Hypothalamus (tissue), 51 donors: ENCODE measurements at places on chromosomes 3 and 15.

DNA sequence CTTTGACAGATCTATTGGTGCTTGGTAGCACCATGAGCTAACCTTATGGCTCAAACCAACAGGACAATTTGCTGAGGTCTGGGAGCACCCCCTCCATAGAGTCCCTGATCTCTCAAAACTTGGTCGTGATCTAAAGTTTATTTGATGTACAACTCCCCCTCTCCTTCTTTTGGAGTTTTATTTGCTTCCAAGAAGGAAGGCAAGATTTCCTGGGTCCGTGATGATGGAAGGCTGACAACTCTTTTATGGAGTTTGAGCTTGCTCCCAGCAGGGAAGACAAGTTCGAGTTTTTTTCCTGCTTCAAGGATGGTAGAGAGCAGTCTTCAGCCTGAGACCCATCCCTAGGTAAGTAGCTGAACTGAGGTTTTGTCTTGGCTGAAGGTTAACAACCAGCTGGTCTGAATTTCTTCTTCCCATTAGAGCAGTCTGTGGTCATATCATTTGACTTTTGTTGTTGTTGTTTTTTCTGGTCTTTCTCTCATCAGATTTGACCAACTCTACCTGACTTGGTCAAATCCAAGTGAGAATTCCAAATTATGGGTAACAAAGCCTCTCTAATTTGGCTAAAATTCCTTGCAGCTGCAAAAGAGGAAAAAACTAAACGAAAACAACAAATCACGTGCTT is 2.8 kb upstream of the MUC20 start:
- no peak for DNase-seq

DNA sequence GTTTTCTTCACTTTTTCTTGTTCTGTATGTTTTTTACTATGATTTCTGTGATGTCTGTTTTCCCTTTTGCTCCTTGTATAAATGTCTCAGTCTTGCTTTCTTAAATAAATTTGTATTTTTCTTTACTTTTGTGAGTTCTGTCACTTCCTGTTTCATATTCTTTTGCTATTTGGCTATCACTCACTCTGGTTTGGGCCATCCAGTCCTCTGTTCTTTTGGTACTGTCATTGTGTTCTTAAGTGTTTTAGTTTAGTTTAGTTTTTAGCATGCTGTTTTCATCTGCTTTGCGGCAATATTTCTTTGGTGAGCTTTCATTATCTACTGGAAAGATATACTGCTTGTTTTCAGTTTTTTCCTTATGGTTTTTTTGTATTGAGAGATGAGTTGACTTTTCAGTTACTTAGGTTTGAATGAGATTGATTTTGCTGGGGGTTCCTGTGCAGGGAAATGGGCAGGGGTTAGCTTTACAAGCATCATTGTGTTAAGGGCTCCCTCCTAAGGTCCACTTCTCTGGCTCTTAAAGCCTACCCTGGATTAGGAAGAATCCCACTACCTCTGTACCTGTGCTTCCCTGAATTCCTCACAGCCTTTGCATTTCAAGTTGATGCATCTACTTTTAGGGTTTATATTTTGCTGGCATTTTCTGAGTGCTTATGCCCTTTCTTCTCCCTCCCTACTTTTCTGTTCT is 35.1 kb downstream of the PDCD6IP start:
- no peak for DNase-seq

- DNase-seq: no peak
Measured at GRCh38 chr3:72318504-72319193, 529.6 kb downstream of the SHQ1 start.

- DNase-seq: no peak
Measured at GRCh38 chr3:46489381-46489780, 8.4 kb upstream of the RTP3 start.

- no peak for DNase-seq
Measured at GRCh38 chr3:196969660-196970546, 1.3 kb upstream of the PIGZ start.

GRCh38 chr3:33095436-33095835 is 1.5 kb downstream of the GLB1 start:
- no peak for DNase-seq

DNA sequence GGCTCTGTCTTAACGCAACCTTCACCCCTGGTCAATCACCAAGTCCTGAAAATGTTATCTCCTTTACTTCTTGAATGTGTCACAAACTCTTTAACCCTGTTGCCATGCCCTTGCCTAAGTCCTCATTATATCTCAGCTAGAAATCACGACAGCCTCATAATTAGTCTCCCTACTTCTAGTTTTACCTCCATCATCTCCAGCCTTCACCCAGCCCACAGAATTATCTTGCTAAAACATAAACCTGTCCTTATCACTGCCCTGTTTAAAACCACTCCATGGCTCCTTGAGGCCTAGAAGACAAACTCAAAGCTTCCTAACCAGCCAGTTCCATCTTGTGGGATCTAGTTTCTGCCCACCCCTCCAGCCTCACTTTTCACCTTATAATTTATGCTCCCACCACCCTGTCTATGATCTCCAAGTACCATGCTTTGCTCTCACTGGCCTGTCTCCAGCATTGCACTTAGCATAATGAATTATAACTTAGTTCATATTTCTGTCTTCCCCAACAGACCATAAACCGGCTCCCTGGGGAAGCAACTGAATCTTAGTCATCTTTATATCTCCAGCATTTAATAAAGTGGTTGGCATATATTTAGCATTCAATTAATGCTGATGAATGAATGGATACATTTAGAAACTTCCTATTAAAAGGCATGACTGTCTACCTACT is 39.2 kb downstream of the GPR176 start:
- no peak for DNase-seq

DNA sequence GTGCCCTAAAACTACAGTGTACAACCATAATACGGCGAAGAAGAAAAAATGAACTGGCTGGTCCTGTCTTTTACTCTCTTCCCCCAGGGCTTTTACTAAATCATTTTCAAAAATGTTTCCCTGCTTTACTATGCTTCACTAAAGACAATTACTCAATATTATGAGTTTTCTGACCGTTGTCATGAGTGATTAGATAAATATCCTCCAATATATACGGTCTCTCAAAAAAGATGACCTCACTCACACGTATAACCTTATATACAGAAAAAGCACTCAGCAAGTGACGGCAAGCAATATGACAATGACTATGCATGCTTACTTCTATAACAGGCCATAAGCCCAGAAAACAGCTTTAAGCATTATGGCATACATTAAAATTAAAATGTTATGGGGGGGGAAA is 60.5 kb downstream of the TBL1XR1 start:
- DNase-seq: no peak

GRCh38 chr3:50318163-50318562 is 4.4 kb downstream of the HYAL2 start:
- no peak for DNase-seq

DNA sequence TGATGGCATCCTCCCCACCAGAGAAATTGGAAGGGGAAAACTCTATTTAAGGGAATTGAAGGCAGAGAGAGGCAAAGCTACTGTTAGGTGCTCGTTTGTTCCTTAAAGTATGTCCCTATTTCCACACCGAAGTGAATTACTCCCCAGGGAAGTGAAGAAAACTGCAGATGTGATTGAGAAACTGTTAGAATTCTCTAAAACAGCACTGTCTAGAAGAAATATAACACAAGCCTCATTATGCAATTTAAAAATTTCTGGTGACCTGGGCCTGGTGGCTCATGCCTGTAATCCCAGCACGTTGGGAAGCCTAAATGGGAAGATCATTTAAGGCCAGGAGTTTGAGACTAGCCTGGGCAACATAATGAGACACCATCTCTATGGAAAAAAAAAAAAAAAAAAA is 305.0 kb downstream of the SHQ1 start:
- no peak for DNase-seq

DNA sequence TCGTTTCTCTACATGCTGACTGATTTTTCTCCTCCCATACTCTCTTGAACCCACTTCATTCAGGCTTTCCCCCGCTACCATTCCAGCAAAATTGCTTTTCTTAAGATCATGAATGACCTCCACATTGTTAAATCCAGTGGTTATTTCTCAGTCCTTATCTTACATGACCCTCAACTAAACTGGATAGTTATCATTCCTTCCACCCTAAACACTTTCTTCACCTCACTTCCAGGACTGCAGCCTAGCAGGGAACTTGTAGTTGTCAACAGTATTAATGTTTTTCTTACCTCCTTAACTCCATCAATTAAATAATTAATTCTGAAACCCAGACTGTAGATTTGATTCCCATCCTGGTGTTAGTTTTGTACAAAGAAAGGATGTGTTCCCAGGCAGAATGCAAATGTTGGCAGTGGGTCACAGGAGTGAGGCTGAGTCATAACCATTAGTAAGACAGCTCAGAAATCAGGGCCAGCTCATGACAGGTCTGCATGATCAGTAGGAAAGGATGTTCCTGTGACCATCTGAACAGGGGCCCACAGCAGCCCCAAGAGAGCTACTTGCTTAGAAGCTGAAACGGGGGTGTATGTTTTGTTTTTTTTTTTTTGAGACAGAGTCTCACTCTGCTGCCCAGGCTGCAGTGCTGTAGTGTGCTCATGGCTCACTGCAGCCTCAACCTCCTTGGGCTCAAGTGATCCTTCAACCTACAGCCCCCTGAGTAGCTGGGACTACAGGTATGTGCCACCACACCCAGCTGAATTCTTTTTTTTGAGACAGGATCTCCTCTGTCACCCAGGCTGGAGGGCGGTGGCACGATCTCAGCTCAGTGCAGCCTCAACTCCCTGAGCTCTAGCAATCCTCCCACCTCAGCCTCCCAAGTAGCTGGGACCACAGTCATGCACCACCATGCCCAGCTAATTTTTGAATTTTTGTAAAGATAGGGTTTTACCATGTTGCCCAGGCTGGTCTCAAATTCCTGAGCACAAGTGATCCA is 9.1 kb downstream of the BCL2L10 start:
- DNase-seq: no peak

- no peak for DNase-seq
Measured at GRCh38 chr3:137641879-137642704, 122.0 kb upstream of the SOX14 start.

DNA sequence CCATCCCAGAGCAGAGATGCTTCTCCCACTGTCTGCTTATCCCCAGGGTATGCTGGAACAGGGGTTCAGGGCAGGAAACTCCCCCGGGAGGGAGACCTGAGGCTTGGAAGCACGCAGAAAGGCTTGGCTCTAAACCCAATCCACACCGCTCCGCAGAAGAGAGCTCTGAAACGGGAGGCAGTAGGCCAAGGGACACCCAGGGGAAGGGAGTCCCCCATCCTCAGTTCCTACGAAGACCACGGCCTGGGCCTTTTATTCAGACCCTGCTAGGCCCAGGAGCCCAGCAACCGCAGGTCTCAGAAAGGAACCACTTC is 1.8 kb upstream of the HAPLN3 start:
- DNase-seq: no peak

DNA sequence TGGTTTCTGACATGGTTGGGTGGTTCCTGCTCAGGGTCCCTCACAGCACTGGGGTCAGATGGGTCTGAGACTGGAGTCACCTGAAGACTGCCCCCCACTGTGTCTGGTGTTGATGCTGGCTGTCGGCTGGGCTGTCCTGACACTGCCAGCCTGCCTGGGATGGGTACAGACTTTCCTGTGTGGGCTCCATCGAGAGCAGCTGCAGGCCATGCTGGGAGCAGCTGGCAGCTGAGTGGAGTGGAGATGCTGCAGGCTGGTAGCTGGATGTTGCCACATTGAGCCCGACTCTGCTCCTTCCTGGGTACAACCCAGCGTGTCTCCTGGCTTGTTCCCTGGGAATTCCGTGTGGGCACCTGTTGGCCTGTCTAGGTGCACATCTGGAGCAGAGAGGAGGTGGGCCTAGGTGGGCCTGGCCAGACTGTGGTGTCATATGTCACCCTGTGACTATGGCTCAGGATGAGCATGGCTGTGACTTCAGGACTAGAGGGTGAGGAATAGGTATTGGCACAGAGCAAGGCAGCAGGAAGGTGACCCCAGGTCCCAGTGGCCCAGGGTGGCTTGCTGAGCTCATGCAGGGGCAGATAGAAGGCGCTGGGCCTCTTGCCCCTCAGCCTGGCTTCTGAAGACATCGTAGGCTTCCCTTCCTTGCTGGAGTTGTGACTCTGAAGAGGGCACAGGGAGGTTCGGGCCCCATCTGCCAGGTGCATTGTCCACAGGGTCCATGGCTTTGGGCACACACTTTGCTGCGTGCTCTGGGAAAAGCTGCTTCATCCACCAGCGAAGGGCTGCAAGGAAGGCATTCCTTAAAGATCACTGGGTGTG is 40.0 kb upstream of the PRR23E start:
- no peak for DNase-seq

DNA sequence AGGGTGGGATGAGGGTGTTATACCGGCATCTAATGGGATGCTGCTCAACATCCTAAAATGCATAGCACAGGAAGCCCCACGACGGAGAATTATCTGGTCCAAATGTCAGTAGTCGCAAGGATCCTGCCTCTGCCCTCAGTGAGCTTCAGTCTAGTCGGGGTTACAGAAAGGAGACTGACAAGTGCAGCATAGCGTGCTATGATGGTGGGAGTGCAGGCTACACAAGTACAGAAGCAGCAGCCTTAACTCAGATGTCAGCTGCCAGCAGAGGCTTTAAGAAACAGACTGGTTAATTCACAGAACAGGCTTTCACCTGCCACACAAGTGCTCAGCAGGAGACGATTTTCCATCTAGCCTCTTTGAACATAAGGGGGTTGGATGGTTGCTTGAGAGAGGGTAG is 6.9 kb downstream of the LRRN1 start:
- DNase-seq: no peak

GRCh38 chr3:44334326-44334725 is 4.2 kb upstream of the TCAIM start:
- no peak for DNase-seq

- no peak for DNase-seq
Measured at GRCh38 chr15:62469874-62470688, 305.0 kb upstream of the C2CD4B start.

DNA sequence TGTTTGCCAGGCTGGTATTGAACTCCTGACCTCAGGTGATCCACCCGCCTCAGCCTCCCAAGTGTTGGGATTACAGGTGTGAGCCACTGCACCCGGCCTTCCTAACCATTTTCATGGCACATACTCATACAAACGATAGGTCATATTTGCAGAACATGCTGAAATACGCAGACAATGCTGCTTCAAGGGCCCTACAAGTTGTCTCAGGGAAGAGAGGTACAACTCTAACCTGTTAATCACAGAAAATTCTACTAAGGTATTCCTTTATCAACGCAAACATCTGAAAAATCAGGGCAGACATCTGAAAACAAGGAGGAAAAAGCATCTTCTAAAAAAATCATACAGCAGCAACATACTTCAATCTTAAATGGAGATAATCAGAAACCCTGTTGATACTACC is 39.9 kb downstream of the RAF1 start:
- no peak for DNase-seq

DNA sequence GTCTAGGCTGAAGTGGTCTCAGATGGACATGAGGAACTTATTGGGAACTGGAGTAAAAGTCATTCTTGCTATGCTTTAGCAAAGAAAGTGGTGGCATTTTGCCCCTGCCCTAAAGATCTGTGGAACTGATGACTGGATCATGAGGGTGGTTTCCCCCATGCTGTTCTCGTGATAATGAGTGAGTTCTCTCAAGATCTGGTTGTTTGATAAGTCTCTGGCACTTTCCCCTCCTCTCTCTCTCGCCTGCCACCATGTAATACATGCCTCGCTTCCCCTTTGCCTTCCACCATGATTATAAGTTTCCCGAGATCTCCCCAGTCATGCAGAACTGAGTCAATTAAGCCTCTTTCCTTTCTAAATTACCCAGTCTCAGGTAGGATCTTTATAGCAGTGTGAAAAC is 11.5 kb upstream of the MLF1 start:
- no peak for DNase-seq

- DNase-seq: no peak
Measured at GRCh38 chr15:78208887-78209645, 25.3 kb downstream of the ACSBG1 start.

GRCh38 chr15:94295275-94295674 is 63.9 kb downstream of the MCTP2 start:
- no peak for DNase-seq
